Thymus (tissue), 14 donors: ENCODE measurements at places on chromosomes 7 and 10.

- no peak for DNase-seq
Measured at GRCh38 chr7:158395780-158396278, 191.8 kb downstream of the PTPRN2 start.

GRCh38 chr7:131372554-131372953 lies 44.9 kb downstream of the MKLN1 start:
- no peak for DNase-seq

GRCh38 chr10:122113161-122113944 lies 124.4 kb downstream of the TACC2 start:
- DNase-seq: no peak

GRCh38 chr7:94436018-94436604 lies 41.4 kb downstream of the COL1A2 start:
- DNase-seq: peak; percentile 16

- DNase-seq: no peak
Measured at GRCh38 chr7:45082031-45082830, 6.5 kb downstream of the NACAD start.

DNA sequence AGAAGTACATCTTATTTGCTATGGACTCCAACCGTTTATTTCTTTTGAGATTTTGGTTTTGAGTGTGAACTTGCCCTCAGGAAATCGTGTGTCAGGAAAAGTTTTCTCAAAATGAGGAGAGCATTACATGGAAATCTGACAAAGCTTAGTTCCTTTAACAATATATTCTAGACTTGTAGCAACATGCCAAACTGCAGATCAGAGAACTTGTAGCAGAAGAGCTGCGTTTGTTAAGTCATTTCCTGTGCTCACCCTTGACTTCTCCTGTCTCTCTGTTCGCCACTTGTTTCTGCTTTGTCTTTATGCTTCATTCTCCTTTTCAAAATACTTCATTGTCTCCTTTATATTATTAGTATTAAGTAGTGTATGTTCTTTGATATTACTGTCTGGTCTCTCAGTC lies 116.6 kb upstream of the FOXP2 start:
- DNase-seq: no peak

- DNase-seq: no peak
Measured at GRCh38 chr7:47202146-47202783, 379.6 kb downstream of the TNS3 start.

- DNase-seq: peak; percentile 3
Measured at GRCh38 chr7:68440866-68441265, 1157.4 kb upstream of the AUTS2 start.

DNA sequence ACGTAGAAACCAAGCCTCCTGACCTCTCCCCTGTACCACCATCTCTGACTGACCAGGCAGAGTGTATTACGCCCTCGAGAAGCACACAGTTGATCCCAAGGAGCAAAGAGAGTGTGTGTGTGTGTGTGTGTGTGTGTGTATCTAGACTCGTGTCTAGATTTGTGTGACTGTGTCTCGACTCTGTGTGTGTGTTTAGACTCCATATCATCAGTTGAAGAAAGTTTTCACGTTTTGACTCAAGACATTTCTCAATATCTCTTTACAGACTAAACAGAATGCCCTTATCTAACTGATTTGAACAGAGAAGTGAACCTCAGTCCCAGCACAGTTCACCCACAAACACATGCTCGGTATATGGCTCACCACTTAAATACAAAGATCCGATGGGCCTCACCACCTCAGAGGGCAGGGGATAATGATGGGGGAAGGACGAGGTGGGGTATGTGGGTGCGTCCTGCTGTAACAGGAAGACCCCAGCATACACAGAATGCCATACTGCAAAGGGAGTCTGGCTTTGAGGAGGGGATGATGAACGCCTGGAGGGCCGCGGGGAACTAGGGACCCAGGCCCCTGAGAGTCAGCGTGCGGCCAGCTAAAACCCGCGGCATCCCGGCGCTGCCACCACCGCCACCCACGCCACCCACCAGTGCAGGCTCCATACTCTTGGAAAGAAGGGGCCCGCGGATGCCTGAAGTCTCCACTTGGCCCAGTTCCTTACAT lies 780 bp downstream of the ALDH18A1 start:
- DNase-seq: peak; percentile 37

DNA sequence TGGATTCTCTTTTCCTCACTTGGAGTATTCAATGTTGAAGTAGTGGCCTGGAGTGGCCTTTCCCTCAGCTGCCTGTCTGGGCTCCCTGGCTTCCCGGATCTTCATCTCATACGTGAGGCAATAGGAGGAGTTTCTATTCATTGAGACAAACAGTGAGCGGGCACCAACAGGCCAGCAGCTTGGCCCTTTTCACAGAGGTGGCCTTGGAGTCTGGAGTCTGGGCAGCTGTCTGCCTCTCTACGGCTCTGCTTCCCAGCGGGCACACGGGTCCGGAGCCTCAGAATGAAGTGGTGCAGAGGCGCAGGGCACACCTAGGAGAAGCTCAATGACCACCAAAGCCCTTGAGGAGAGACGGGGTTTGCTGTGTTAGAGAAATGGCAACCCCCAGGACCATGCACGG lies 169.4 kb downstream of the CCDC3 start:
- DNase-seq: no peak

GRCh38 chr7:278081-278480 lies 11.9 kb upstream of the FOXL3 start:
- no peak for DNase-seq

DNA sequence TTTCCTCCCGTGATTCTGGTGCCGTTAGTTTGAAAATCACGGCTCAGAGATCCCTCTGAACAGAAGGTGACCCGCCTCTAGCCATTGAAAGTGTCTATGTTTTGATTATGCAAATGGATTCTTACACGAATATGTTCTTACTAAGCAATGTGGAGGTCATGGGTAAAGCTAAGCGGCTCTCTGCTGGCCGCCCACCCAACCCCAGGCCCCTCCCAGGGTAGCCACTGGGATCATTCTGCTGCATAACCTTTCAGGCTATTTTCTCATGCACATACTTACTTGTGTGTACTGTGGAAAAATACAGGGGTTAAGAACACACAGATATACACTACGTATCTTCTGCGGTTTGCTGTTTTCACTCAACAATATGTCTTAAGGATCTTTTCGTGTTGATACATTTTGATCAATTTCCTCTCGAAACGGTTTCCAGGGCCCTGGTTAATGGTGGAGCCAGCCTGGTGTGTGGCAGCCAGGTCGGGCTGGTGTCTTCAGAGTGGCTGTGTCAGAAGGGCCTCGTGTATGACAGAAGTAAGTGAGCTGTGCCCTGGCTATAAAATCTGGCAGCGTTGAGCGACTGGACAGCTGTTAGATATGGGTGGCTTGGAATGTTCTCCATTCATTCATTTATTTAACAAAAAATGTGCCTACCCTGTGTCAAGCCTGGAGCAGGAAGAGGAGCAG lies 29.9 kb downstream of the ZNF783 start:
- no peak for DNase-seq

DNA sequence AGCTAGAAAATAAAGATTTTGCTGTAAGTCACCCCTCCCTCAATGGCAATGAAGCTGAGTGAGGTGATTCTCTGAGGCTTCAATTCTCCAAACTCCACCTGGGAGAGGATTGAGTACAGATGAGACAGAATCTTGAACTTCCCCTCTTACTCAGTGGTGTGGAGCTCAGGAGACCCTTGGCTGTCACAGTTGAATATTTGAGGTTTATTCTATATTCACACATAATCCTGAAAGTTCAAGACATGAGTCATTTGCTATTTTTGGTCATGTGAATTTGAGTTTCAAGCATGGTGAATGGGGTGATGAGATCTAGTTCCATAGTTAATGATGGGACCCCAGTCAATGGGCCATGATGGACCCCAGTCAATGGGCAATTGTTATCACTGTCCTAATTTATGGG lies 13.9 kb upstream of the TECTB start:
- DNase-seq: no peak

DNA sequence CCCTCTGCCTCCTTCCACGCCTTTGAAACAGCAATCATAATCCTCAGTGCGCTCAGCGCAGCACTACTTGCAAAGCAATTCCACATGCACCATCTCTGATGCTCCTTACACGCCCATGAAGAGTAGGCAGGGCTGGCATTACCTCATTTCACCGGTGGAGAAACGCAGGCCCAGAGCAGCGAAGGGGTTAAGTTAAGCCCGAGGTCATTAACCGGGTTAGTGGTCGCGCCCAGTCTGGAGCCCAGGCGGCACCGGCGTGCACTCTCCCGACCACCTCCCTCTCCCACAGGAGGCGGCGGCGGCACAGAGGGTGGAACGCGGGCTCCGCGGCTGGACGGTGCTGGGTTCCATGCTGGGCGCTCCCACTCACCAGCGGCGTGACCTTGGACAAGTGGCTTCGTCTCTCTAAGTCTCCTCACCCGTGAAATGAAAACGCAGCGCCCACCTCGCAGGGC lies 515 bp downstream of the FASTK start:
- DNase-seq: no peak

DNA sequence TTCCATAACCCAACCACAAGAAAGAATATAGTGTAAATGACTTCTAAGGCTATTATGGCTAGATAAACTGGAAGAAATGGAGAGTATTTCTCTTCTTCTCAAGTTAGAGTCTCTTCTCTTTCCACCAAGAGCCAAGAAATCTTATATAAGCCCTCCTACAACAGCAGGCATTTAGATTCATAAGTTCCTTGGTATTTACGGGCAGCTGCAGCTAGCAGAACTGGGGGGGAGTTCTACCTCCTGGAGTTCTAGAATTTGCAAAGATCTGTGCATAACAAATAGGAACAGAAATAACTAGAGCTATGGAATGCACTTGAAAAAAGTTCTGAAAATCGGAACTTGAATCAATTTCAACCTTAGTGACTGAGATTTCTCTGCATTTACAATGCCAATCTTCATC lies 715.2 kb upstream of the GRM3 start:
- no peak for DNase-seq

- no peak for DNase-seq
Measured at GRCh38 chr10:126917975-126918908, 13.0 kb downstream of the DOCK1 start.

DNA sequence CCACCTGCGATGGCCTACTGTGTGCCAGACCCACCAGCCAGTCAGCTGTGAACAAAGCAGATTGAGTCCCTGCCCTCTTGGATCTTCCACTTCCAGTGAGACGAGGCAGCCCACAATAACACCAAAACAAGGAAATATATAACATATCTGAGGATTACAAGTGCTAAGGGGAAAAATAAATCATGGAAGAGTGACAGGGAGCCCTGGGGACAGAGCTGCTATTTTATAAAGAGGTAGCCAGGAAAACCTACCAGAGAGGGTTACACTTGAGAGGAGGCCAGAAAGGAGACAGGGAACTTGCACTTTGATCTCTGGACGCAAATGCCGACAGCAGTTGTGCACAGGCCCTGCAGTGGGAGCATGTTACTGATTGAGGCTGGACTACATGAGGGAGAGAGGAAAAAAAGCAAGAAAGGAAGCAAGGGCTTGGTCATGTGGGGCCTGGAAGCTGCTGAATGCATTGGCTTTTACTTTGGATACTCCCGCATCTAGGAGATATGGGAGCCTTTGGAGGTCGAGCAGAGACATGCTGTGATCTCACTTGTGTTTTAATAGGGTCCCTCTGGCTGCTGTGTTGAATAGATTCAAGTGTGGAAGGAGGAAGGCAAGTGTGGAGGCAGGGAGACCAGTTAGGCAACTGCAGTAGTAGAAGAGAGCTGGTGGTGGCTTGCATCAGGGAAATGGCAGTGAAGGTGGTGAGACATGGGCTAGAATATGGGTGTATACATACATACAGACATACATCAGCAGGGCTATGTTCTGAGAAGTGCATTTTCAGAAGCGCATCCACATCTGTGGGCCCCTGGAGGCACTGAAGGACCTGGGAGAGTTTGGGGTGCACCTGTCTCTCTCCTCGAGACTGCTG lies 26.2 kb downstream of the MINDY4 start:
- no peak for DNase-seq

DNA sequence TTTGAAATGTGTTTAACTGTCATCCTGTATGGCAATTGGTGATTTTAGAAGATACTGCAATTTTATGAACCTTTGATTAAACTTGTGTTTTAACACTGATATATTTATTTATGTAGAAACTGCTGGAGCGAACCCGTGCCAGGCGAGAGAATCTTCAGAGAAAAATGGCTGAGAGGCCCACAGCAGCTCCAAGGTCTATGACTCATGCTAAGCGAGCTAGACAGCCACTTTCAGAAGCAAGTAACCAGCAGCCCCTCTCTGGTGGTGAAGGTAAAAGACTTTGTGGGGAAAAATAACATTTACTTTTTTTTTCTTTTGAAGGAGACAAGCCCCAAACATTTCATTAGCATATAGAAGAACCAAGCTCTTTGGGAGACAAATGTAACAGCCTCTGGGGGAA lies 6.5 kb downstream of the ANLN start:
- DNase-seq: no peak

GRCh38 chr7:101743241-101743994 lies 74.0 kb upstream of the CUX1 start:
- no peak for DNase-seq

DNA sequence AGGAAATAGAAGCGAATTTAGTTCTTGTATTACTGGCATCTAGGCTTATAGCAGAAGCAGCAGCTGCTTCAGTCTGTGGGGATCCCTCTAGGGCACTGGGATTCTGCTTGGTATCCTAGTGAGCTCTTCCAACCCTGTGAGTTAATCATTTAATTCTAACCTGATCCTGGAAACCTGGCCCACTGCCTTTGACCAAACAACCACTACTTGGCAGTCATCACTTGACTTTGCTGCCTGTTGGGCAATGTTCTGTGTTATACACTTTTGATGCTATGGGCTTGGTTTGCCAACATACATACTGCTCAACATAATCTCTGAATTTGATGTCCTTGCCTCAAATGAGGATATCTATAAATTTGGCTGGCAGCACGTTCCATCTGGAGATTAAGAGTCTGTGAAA lies 813.4 kb downstream of the ANKRD7 start:
- DNase-seq: no peak

DNA sequence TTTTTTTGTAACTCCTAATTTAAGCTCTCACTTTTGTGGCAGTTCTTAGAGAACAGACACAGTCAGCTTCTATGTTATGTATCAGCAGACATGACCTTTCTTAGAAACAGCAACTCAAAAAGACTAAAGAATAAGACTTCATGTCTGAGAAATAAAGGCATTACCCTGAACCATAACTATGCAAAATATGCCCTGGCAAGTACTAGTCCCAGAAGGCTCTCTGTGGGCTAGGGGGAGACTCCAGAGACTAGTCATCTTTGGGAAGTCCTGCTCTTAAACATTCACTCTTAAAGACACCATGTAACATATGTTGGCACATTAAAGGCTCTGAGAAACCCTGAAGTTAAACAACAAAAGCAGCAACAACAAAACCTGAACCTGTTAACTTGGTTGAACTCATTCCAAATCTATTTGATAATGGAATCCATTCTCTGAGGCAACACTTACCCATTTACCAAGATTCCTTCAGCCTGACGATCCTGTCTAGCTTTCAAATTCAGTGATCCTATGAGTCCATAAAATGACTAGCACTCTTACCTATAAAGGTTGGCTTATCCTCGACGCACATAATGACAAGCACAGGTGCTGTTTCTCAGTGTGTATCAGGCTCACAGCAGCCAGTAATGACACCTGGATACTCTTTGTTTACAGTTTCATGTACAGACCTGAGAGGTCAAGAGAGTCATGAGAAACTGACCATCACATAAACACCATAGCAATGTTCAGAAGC lies 62.3 kb downstream of the OSBPL3 start:
- DNase-seq: no peak
